ENCODE measurements at places on chromosomes 13 and 19. TPM values are rescaled to one million over a fixed set of nuclear protein-coding genes. Genes with fewer than 3 reads are reported as not detected.

DNA sequence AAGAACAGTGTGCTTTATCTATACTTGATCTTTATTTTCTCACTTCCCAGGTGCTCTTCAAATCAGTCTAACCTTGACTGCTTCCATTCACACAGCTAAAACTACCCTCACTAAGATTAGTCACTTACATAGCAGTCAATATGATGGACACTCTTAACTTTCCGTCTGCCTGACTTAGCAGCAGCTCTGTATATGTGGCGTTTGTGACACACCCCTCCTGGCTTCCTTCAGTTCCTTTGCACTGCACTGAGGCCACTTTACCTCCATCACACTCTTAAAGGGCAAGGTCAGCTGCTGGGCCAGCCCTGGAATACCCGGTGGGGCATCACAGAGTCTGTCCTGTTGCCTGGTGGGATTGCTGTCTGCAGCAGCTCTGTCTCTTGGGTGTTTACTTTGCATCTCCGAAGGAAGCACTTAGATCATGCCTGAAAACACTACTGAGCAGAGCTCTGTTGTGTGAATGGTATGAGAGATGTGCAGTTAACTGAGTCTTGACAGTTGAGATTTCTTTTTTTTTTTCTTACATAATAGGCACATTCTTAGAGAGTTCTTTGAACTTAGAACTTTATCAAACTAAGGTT is 35.6 kb upstream of the IL17D start:
- DNase-seq = no peak

DNA sequence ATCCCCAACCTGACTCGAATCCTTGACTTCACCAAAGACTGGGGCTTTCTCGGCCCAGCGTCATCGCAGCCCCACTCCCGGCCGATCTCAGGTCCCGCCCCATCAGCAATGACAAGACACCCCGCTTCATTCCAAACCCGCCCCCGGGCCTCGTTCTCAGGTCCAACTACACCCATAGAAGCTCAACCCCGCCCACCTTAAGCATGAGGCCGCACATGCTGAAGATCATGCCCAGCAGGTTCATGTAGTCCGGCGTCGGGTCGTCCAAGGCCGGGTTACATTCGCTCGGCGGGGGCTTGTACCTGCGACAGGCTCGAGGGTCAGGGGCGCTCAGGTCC is 2.3 kb downstream of the WDR83 start:
- DNase-seq = no peak

DNA sequence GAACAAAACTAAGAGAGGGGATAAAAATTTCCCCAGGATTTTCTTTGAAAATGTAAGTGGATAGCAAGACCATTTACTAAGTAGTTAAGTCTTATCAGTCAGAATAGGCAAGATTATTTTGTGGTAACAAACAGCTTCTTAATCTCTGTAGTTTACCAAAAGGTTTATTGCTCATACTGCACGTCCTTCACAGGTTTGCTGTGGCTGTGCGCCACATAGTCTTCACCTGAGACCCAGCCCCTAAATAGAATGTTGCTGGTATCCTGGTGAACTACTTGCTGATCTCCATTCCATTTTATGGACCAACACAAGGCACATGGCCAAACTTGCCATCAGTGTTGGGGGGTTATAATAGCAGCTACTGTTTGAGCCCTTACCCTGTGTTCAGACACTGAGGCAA is 44.6 kb downstream of the FNDC3A start:
- no peak for DNase-seq

DNA sequence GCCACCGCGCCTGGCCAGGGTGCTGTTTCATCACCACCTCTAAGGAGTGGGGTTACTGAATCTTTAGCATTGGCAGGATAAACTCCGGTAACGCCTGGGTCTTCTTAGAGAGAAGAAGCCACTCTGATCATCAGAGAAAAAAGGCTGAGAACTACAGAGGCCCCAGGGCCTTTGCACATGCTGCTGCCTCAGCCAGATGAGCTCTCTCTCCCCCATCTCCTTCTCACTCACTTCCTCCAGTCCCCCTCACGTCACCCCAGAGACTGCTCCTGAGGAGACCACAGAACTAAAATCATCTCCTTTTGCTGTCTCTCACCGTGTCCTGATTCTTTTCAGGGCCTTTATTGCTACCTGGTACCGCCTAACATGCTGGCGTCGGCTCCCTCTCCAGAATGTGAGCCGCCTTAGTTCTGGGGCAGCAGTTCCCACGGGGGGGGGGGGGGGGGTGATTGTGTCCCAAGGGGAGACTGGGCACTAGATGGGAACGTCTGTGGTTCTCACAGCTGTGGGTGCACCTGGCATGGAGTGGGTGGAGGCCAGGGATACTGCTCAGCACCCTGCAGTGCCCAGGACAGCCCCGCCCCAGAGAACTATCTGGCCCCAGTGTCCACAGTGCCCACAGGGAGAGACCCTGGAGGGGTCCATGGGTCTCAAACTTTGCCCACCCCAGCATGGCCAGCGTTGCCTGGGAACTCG is 5.1 kb upstream of the DIRAS1 start:
- no peak for DNase-seq

GRCh38 chr19:54168174-54168917 is 4.6 kb downstream of the TMC4 start:
- peak; percentile 62 for DNase-seq

DNA sequence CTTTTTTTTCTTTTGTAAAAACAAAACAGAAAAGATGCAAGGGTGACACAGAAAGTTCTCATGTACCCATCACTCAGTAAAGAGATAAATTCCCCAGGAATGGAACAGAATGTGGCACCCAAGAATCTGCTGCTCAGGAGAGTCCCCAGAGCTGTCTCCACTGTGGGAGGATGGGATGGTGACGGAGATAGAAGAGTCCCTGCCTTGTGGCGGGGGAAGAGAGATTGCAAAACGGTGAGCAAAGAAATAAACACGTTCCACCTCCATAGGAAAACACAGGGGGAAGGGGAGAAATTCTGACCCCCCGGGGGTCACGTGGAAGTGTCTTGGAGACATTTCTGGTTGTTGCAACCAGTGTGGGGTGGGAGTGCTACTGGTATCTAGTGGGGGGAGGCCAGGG is 76.4 kb downstream of the INSR start:
- DNase-seq = no peak

DNA sequence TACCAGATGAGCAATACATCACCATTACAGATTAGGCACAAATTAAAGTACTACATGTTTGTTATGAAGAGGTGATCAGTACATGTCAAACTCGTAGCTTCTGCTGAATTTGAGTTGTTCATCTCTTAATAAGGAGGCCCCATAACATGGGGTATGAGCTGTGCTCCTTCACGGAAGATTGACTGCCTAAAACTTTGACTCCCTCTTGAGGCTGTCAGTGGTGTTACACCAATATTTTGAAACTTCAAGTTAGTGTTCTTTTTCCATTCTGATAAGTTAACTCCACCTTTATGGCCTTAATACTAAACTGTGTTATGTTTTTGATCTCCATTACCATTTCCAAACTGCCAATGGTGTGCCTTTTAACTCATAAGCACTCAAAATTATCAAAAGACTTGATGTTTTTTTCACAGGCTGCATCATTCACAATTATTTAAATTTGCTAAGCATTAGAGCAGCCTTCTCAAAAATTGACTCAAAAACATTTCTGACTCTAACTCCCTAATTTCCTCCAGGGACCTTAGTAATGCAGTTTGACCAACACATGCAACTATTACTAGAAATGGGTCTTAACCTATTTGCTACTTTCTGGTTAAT is 1591.5 kb downstream of the PCDH9 start:
- DNase-seq = no peak

- no peak for DNase-seq
Observed at GRCh38 chr13:82879921-82880320, 1002.4 kb downstream of the SLITRK1 start.

GRCh38 chr19:58274771-58275201 is 4.0 kb upstream of the ZNF8 start:
- DNase-seq = no peak

GRCh38 chr19:40360708-40361241 is 12.3 kb downstream of the PLD3 start:
- DNase-seq = no peak

DNA sequence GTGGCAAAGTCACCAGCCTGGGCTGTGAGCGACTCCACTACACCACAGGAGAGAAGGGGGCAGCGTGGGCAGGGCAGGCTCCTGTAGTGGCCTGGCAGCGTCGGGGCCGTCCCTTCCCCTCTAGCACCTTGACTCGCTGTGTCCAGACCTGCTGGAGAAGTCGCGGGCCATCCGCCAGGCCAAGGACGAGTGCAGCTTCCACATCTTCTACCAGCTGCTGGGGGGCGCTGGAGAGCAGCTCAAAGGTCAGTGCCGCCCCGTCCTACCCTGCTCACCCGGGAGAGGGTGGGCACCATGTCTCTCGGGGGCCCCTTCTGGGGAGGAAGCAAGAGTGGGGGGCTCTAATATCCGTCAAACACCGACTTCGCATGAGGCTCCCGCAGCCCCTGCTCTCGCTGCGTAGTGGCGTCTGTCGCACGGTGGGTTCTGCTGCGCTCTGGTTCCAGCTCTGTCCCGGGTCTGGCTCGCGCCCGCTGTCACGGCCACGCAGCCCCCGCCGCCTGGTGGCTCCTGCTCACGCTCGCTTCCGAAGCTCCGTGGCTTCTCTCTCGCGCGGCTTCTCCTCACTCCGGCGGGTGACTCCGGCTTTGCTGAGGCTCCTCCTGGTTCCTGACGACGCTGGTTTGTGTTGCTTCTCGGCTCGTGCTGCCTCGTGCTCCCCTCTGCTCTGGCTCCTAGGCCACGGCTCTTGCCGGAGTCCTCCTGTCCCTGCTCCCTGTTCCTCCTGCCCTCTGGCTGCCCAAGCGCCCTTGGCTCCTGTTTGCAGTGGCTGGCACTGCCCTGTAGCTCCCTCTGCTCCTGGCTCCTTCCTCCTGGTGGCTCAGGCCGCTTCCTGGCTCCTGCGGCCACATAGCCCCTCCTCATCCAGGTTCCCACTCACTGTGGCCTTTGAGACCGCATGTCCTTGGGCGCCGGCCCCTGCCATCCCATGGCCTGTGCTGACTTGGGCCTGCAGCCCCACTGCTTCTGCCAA is 27.2 kb downstream of the MYH14 start:
- no peak for DNase-seq

GRCh38 chr19:11138601-11139300 is 16.8 kb downstream of the SPC24 start:
- peak; percentile 54 for DNase-seq

DNA sequence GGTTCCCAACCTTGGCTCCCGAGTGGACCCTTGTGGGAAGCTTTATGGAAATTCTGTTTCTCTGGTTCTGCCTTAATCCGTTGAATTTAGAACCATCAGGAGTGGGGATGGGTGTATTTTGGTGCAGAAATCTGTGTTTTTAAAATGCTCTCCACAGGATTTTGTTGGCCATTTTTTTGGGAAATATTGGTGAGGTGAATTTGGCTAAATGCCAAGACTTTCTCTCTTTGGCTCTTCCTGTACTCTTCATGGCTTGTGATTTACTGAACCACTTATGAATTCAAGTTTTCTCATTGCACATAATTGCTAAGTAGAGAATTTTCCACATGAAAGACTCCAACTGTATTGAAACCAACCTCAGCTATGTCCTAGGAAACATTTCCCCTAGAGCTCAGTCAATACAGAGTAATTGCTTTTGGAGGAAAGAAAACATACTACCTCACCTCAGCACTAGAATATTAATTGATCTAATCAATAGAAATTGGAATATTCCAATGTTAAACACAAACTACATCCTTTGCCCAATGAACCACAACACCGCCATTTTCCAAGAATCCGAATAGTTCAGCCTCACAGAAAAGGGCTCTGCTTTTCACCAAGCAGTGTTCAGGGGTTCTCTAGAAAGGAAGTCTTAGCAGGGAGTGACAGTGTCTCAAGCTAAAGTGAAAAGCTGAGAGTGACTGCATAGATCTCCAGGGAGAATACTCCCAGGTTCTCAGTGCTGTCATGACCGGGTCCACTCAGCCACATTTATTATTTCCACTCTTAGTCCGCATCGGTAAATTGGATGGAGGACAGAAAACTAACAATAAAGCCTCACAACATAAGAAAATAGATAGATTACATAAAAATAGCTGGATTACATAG is 60.3 kb downstream of the ERCC5 start:
- no peak for DNase-seq

DNA sequence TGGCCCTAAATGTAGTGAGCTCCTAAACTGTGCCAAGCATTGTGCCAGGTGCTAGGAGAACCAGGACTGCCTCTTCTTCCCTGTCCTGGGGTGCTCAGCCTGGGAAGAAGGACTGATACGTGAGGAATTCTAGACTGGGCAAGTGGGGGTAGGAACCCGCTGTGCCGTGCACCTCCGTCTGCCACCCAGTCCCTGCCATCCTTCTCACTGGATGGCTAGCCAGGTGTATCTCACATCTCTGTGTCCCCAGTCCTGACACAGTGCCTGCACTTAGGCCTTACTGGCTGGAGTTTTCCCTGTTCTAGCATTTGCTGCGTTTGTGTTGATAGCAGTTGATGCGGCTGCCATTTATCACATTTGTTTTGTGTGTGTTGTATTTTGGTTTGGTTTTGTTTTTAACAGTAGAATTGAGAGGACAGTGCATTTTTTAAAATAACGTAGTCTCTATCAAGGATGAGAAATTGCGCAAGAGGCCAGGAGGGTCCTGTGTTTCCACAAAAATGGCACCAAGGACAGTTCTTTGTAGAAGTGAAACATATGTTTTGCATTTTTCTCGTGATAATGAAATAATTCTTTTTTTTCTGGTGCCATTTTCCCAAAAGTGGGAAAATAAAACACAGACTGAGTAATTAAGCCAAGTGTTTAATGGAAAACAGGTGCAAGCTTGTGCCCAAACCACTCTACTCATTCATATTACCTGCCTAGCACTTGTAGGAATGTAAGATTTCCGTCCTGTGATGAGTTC is 4.7 kb upstream of the GPR183 start:
- no peak for DNase-seq

DNA sequence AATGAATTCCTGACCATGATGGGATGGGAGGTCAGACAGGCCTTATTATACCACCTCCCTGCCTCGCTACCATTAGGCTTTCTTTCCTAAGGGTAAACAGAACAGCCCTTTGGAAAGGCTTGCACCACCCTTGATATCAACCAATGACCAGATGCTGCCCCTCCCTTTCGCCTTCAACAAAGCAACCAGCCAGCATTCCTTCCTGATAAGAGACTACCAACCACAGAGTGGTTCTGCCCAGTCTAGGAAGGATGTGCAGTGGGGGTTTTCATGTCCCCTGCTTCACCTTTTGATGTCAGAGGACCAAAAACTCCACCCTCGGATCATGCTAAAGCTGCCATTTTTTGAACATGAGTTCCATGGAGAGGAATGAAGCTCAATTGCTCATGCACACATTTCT is 21.7 kb downstream of the TEX30 start:
- no peak for DNase-seq

Gene ACER1
- not detected for total RNA-seq

Gene CPB2
- not detected for total RNA-seq

Gene ARHGEF7
- total RNA-seq = 152 TPM

Gene ADGRE3
- not detected for total RNA-seq

Gene TNFSF13B
- total RNA-seq = 7.5 TPM

Gene ZNF225
- total RNA-seq = 8.3 TPM

Gene ATP5F1D
- 45.1 TPM for total RNA-seq

Gene CEACAM19
- 3.4 TPM for total RNA-seq

Gene NLRP7
- total RNA-seq = not detected

Gene S1PR5
- 2.4 TPM for total RNA-seq

Gene FGF21
- not detected for total RNA-seq

Gene N4BP2L2
- total RNA-seq = 135 TPM

Gene LHB
- total RNA-seq = not detected

Gene PSG6
- not detected for total RNA-seq

Data from thoracic aorta (tissue), 2 donors.